ENCODE measurements at places on chromosomes 7 and 10.

- no peaks in the 10 kb centered on the region for H3K36me3 ChIP-seq
- H3K4me1 ChIP-seq: no peaks in the 10 kb centered on the region
- no peaks in the 10 kb centered on the region for H3K27me3 ChIP-seq
Observed at GRCh38 chr7:139118234-139118804, 8.8 kb upstream of the ZC3HAV1 start.

DNA sequence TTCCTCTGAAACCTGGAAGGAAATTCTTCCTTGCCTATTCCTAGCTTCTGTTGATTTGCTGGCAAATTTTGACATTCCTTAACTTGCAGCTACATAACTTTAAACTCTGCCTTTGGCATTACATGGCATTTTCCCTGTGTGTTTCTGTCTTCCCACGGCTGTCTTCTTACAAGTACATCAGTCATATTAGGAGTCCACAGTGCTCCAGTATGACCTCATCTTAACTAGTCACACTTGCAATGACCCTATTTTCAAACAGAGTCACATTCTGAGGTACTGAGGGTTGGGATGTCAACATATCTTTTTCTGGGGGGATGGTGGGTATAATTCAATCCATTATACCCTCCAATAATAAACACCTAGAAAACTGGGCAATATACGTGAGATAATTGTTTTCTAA lies 37.4 kb upstream of the EPHB6 start:
- peaks cover 22% of the 10 kb centered on the region for H3K4me1 ChIP-seq
- no peak overlapping the region for H3K27ac ChIP-seq
- H3K4me3 ChIP-seq: no peak overlapping the region
- DNase-seq: no peak
- no peaks in the 10 kb centered on the region for H3K27me3 ChIP-seq

DNA sequence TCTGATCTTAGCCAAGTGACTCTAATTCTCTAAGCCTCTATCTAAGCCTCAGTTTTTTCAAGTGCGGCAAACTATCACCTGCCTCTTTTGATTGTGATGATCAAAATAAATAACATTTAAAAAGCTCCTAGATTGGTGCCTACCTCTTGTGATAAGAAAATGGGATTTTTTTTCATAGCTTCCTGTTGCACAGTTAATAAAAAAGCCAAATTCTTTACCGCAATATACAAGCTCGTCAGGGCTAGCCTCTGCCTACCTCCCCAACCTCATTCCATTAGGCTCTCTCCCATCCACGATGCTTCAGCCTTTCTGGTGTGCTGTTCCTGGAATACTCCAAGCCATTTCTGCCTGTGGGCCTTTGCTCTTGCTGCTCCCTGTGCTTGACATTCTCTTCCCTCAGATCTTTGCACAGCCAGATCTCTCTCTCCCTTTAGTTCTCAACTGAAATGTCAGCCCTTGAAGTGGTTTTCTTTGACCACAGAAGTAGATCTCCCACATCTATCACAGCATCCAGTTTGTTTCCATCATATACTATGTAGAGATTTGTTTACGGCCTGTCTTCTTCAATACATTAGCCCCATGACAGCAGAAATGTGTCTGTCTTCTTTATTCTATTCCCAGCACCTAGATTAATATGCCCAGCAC lies 48.8 kb downstream of the SFR1 start:
- no peaks in the 10 kb centered on the region for H3K4me1 ChIP-seq
- H3K36me3 ChIP-seq: no peaks in the 10 kb centered on the region
- H3K27me3 ChIP-seq: no peaks in the 10 kb centered on the region
- H3K27ac ChIP-seq: no peak overlapping the region
- DNase-seq: no peak

DNA sequence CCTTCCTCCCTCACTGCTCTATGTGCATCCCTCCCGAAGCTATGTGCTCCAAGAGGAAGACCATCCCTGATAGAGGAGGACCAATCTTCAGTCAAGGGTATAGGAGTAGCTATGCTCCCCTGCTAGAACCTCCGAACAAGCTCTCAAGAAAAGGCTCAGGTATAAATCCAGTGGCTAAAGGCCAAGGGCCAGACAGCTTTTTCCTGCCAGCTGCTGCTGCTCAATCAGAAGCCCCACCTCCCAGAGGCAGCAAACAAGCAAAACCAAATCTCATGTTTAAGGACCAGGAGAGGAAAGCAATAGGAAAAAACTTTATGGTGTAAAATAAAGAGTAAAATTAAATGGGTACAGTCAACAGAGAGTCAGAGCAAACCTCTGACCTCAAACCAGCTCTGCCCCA lies 187.2 kb downstream of the FGFR2 start:
- no peaks in the 10 kb centered on the region for H3K36me3 ChIP-seq
- H3K27ac ChIP-seq: no peak overlapping the region
- H3K4me1 ChIP-seq: no peaks in the 10 kb centered on the region
- no peaks in the 10 kb centered on the region for H3K27me3 ChIP-seq
- H3K4me3 ChIP-seq: no peak overlapping the region

GRCh38 chr7:44977304-44977958 lies 1.4 kb downstream of the MYO1G start:
- H3K4me1 ChIP-seq: no peaks in the 10 kb centered on the region
- H3K27me3 ChIP-seq: no peaks in the 10 kb centered on the region
- H3K4me3 ChIP-seq: no peak overlapping the region
- no peak overlapping the region for H3K27ac ChIP-seq
- DNase-seq: no peak

Measured in GM23338 (cell line).